ENCODE measurements at places on chromosomes 12 and 14.
A peak's percentile ranks its signal among the peaks of the same experiment; 100 is the strongest.

DNA sequence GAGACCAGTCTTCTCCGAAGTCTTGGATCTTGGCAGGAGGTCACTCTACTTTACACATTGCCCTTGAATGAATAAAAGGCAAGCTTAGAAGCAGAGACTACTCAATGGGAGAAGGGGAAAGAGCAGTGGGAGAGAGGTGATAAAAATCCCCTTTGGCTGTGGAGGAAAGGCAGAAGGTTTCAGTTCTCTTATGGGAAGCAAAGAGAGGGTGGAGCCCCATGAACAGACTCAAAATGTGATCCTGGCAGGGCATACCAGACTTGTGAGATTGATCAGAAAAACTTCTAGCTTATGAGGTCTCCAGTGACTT lies 49.6 kb upstream of the HECTD1 start:
- DNase-seq = no peak

DNA sequence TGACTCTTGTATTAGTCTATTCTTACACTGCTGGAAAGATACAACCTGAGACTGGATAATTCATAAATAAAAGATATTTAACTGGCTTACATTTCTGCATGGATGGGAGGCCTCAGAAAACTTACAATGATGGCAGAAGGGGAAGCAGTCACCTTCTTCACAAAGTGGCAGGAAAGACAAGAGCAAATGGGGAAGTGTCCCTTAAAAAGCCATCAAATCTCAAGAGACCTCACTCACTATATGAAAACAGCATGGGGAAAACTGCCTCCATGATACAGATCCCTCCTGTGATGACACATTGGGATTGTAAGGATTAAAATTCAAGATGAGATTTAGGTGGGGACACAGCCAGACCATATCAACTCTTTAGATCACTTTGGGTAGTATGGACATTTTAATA lies 83.7 kb downstream of the TMTC3 start:
- no peak for DNase-seq

- no peak for DNase-seq
Observed at GRCh38 chr12:31759632-31760459, 31.0 kb upstream of the AMN1 start.

- peak; percentile 66 for DNase-seq
Observed at GRCh38 chr12:18250313-18250916, 10.9 kb upstream of the PIK3C2G start.

DNA sequence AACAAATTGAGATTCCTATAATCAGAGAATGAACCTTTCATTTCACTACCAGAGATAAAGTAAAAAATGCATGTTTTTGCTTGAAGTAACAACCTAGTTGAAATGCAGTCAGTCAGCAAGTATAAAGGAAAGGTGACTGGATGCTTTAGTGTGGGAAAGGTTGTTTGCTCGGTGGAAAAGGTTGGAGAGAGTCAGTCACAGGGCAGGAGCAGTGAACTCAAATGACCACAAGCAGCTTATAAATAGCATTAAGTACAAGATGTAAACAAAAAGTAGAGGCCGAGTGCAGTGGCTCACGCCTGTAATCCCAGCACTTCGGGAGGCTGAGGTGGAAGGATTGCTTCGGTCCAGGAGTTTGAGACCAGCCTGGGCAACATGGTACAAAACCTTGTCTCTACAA lies 98.1 kb upstream of the FGD4 start:
- no peak for DNase-seq

DNA sequence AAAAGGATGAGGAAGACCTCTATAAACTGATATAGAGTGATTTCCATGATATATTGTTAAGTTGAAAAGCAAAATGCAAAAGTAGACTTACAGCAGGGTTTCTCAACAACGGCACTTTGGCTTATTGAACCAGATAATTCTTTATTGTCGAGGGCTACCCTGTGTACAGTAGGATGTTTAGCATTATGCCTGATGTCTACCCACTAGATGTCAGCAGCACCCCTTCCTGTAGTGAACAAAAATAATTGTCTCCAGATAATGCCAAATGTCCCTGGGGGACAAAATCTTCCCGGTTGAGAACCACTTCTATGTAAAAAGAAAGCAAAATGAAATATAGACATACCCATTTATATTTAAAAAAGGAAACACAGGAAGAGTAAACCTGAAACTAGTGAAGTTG lies 32.4 kb downstream of the ABCD2 start:
- DNase-seq = no peak

- DNase-seq = no peak
Observed at GRCh38 chr12:79393842-79394241, 296.9 kb downstream of the PAWR start.

- DNase-seq = no peak
Observed at GRCh38 chr14:89277203-89277602, 139.8 kb downstream of the FOXN3 start.

GRCh38 chr12:95487024-95487423 lies 13.1 kb downstream of the METAP2 start:
- no peak for DNase-seq

GRCh38 chr14:96267336-96267735 lies 11.3 kb downstream of the BDKRB1 start:
- peak; percentile 34 for DNase-seq

GRCh38 chr14:54166049-54166950 lies 209.7 kb upstream of the BMP4 start:
- DNase-seq = peak; percentile 65

GRCh38 chr14:50773632-50774541 lies 57.1 kb downstream of the NIN start:
- no peak for DNase-seq

- DNase-seq = no peak
Observed at GRCh38 chr14:34275530-34275929, 186.5 kb downstream of the SPTSSA start.

DNA sequence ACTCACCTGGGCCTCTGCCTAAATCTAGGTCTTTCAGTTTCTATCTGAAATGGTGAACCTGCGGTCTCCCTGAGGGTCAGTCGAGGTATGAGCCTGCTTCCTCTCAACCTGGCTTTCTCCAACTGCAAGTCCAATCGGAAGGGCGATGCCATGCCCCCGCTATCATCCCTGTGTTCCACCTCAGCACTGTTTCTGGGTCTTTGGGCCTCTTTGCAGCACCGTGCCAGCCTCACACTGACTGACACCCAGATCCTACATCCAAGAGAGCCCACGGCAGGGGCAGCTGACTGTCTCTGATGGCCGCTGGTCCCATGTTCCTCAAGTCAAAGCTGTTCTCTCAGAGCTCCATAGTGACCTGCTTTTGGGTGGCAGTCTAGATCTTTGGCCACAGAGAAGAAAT lies 120.7 kb downstream of the PAPOLA start:
- DNase-seq = no peak

GRCh38 chr12:108861878-108862587 lies 4.7 kb upstream of the SSH1 start:
- no peak for DNase-seq

- no peak for DNase-seq
Observed at GRCh38 chr12:57580466-57580795, 10.6 kb upstream of the PIP4K2C start.

GRCh38 chr12:58566599-58566998 lies 353.7 kb downstream of the LRIG3 start:
- DNase-seq = no peak

- no peak for DNase-seq
Observed at GRCh38 chr12:121719926-121720414, 7.4 kb downstream of the TMEM120B start.

- no peak for DNase-seq
Observed at GRCh38 chr14:67665868-67666267, 8.6 kb downstream of the VTI1B start.

- no peak for DNase-seq
Observed at GRCh38 chr12:54431911-54432814, 13.1 kb upstream of the ITGA5 start.

DNA sequence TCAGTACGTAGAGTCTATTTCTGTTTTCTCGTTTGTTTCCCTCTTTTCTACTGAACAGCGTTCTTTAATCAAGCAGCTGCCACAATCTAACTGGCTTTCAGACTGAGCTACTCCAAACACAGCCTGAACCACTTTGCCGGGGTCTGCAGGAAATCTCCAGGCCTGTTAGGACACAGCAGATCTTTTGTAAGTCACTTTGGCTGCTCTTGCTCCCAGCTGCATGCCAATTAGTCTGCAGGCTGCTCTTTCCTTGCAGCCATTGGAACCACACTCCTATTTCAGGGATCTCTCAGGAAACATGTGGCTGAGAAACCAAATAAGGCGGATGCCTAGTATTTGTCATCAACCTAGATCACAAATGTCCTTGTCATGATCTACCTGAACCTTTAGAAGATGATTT lies 73.6 kb downstream of the TMTC1 start:
- DNase-seq = peak; percentile 77

DNA sequence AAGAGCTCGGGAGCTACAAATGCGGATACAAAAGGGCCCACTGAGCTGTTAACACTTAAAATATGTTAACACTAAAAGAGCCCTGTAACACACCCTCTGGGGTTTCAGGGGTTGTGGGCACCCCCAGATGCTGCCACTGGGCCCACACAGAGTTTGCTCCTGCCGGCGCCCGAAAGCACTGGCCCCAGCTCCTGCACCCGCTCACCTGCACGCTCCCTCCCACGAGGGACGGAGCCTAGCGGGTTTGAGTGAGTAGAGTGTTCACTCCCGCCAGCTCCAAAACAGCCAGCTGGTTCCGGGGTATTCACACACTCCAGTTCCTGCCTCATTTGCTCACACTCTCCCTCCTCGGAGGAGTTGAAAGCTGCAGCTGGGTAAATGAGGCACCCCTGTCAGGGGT lies 357.7 kb downstream of the ETNK1 start:
- no peak for DNase-seq

DNA sequence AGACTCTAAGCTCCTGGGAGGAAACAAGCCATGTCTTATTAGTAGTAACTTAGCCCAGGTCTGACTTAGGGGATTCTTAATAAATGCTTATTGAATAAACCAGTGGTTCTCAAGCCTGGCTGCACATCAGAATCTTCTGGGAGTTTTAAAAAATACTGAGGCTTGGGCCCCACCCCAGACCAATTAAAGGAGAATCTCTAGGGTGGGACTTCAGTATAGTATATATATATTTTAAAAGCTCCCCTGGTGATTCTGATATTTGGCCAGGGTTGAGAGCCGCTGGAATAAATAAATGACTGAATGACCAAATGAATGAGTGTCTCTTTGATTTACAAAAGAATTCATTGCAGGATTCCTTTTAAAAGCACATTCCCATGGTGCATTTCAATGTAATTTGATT lies 151.5 kb upstream of the GSC start:
- no peak for DNase-seq

GRCh38 chr12:64745980-64746379 lies 13.2 kb downstream of the GNS start:
- DNase-seq = peak; percentile 17

DNA sequence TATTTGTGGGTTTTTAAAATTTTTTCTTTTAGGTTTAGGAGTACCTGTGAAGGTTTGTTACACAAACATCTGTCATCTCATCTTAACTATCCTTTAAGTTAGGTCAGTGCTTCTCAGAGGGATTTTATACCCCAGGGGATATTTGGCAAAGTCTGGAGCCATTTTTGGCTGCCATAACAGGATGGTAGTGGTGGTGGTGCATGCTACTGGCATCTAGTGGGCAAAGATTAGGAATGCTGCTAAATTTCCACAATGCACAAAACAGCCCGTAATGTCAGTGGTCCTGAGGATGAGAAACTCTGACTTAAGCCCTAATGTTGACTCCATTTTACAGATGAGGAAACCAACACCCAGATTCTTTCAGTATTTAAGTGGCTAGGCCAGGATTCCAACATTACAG lies 85.2 kb upstream of the MYF6 start:
- no peak for DNase-seq

GRCh38 chr12:57517187-57517586 lies 3.1 kb downstream of the DDIT3 start:
- DNase-seq = no peak
